Stimulated activated CD4-positive, alpha-beta T cell treated with anti-CD3 and anti-CD28 coated beads, Interleukin-12 subunit alpha, Interleukin-12 subunit beta, amount 100 ng/mL, for 4 hours (primary cell): ENCODE measurements at places on chromosomes 1 and 21.
A peak's percentile ranks its signal among the peaks of the same experiment; 100 is the strongest.

DNA sequence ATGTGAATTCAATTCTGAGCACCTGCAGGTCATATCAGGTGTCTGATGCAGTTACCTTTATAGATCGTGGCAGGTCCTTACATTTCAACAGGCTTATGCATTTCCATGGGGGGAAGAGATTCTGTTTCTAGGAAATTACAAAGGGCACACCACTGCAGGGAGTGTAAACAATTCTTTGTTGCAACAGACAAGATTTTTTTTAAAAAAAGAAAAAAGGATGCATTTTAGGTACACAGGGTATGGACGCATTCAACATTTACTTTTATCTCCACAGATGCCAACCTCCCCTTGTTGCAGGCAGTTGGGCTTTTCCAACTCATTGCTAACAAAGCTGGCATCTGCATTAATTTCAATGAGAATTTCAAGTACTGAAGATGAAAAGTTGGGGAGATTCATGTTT is 13.5 kb upstream of the TEKT2 start:
- no peak for DNase-seq

DNA sequence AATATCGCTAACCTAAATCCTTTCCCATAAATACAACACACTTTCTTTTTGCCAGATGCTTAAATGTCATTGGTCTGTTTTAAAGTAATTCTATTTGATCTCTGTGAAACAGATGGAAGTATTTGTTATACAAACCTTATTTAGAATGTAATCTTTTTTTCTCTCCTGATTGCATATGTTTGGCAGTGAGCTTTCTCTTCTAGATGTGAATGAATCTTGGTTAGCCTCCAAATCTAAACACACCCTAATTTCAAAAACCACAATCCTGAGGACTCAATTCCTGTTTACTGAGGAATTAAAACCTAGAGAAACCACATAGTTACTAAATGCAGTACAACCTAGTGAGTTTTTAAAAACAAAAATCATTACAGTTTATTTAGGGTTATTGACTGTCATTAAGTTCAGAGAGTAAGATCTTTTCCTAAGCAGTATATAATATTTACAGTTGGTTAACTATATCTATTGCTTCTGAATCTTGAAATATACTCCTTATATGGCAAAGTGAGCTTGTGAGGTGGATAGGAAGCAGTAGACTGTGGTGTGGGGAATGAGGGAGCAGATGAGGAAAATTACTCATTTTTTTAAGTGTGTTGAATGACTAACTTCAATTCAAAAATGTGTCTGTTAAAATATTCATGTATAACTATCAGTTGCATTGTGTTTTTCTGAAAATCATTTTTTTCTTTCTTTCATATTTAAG is 218.7 kb downstream of the FMN2 start:
- DNase-seq, result no peak

DNA sequence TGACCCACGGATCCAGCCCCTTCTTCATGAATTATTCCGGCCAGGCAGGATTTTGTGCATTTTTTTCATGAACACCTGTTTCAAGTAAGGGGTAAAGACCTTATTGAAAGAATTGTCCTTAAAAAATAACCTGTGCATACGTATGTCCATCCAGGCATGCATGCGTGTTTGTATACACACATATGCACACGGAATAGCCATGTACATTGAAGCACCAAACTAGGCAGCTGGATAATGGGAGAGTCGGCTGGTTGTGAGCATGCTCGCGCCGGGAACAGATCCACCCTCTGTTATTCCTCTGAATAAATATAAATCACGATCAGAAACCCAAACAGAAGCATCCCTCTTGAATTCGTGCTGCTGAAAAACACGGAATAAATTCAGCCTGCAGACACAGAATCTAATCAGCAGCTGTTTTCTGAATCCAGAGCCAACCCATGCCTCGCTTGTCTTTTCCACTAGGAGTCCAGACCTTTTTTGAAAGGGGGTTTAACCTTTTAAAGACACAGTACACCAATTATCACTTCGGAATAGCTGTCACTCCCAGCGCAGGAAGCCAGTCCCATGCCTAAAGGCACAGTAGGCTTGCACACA is at the start of gene HIVEP3:
Gene HIVEP3 (minus strand): TSS at position 473 of the 594 bp plus-strand sequence.
- no peak for DNase-seq

GRCh38 chr1:8435569-8436071 is 117.7 kb downstream of the SLC45A1 start:
- no peak for DNase-seq

- no peak for DNase-seq
Measured at GRCh38 chr1:23477359-23478144, 6.4 kb downstream of the ASAP3 start.

GRCh38 chr21:31974454-31974985 is 101.7 kb downstream of the HUNK start:
- no peak for DNase-seq

- no peak for DNase-seq
Measured at GRCh38 chr21:29499229-29499628, 200.5 kb downstream of the BACH1 start.

DNA sequence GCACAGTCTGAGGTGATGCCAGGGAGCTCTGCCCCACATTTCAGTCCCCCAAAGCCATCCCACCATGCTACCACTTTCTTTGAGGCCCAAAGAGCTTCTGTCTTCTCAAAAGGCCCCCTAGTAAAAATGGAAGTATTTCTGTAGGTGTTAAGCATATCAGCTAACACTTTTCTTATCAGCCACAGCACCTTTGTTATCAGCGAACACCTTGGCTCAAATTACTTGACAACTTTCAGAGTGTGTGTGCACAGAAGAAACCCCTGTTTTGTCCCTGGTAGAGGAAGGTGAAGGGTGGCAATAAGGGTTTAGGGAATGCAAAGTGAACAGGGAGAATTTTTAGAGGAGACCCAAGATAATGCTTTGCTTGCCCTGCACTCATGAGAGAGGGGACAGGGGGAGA is 54.8 kb upstream of the GJA8 start:
- no peak for DNase-seq

GRCh38 chr1:202540448-202540847 is 169.8 kb downstream of the SYT2 start:
- no peak for DNase-seq

GRCh38 chr1:29676496-29676895 is 440.2 kb downstream of the PTPRU start:
- DNase-seq, result no peak

DNA sequence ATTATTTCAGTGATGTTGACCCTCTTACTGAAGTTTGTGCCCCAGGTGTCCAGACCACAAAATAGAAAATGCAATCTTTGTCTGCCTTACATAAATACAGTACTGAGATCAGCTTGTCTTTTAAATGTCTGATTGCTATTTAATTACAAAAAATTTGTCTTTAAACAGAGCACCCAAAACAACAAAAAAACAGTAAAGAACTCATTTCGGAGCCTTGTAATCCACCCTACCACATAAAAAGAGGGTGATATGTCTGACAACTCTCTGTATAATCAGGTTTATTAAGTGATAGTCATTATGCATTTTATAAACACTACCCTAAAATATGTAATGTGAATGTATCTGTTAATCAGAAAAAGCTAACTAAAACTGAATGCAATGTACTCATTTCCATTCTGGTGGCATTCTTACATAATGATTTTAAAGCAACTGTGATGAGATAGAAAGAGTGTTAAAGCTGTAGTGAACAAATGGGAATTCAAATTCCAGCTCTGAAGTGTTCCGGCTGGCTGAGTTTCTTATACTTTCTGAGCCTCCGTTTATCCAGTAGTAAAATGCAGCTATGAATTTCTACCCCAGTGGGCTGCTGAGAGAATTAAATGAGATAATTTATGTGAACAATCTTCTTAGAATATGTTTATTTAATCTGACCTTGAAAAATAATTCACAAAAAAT is 486.6 kb downstream of the USP25 start:
- DNase-seq, result no peak

DNA sequence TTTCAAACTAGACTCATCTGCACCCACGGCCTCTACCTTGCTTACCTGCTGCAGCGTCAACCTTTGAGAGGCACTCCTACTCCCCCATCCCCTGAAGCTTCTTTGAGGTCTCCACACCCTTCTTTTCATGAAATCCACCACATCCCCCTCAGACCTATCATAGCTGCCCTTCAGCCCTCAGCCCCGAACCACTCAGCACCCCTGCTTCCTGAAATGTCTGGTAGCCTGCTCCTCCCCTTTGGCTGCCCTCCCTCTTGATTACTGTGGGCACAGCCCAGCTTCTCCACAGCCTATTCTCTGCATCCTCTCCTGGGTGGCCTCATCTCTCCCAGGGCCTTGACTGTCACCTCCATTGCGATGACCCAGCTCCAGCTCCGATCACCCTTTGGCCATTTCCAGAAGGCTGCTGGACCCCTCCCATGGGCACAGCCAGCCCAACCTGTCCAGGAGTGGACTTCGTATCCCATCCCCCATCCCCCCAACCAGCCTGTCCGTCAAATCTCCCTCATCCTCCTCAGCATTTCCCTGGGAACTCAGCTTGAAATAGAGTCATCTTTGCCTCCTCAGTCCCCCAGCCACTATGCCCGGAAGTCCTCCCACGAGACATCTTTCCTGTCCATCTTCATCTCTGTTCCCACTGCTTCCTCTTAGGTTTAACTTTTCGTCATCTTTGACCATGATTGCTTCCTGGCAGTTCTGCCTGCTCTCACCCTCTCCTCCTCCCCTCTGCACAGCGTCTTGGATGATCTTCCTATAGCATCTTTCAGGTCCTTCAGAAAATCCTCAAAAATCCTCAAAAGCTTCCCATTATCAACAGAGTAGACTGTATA is 6.1 kb upstream of the ADORA1 start:
- no peak for DNase-seq

DNA sequence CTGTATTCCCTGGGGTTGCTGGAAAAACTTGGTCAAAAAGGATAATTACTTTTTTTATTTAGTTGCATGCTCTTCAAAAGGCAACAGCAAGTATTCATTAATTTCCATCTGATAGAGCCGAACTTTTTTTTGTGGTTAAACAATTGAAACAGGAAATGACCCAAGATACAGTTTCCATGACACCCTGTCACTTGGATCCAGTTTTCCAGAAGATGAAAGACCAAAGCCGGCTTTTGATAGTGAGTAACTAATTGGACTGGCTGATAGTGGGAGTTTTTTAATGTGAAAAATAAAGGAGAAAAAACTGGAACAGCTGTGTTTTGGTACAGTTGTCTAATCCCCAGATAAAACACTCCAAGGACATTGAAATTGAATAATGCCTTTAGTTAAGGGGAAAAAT is 33.0 kb downstream of the CACHD1 start:
- DNase-seq, result no peak

GRCh38 chr21:29130270-29130969 is at the start of gene MAP3K7CL:
TSS of gene MAP3K7CL (plus strand) at chr21:29130644. CDS start at chr21:29133345, 2,701 bp downstream.
- no peak for DNase-seq

DNA sequence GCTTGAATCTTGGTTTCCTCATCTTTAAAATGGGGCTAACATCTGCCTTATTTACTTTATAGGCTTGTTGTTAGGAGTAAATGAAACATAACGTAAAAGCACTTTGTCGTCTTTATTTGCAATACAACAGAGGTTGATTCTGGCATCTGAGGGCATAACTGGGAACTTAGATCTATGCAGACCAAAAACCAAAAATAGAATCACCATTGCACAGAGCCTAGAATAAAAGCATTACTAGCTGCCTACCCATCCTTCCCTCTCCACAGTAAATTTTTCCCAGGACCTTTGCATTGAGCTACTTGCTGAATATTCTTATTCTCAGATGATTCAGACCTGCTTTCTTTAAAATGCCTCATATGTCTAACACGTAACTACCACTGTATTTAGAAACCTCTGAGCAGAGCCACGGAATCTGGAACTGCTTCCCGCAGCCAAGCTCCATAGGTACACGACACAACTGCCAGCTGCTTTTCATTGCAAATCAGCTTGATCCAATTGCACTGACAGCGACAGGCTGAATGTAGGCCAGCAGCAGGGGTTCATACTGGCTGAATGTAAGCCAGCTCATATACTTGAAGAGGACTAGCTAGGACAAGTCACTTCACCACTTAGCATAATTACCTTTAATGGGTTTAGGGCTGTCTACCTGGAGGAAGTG is 33.2 kb upstream of the SERBP1 start:
- DNase-seq, result no peak

GRCh38 chr1:177429234-177429633 is 258.5 kb downstream of the BRINP2 start:
- no peak for DNase-seq

DNA sequence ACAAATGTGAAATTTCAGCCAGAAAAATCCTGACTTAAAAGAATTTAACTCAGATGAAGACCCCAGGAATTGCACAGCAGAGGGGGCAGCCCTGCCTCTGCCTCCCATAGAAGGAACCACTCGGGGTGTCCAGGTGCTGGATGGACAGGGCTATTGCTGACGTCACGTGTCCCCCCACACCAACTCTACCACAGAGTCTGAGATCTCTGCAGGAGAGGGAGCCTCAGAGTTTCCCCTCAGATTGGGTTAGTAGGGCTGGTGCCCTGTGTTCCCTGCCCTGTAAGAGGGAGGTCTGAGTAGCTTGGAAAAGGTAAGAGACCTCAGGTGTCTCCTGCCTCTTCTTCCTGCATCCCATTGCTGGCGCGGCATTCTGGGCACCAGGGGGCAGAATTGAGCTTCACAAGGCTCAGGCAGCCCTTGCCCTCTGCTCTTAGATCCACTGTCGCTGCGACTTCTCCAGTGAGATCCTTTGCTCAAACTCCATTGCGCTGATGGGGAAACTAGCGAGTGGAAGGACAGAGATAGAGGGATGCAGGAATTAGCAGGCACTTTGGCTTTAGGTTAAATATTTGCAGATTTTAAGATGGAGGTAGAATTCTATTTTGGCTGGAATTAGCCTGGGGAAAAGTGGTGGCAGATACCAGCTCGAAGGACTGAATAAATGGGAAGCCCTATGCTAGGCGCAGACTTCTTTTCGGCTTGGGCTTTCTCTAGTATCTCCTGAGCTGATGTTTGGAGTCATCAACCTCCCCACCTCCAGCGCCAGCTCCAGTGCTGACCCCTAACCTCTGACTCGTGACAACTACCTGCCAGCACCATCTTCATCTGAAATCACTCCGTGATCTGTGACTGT is 42.8 kb upstream of the DMBX1 start:
- peak; percentile 80 for DNase-seq

- no peak for DNase-seq
Measured at GRCh38 chr1:237287876-237288521, 246.0 kb downstream of the RYR2 start.

DNA sequence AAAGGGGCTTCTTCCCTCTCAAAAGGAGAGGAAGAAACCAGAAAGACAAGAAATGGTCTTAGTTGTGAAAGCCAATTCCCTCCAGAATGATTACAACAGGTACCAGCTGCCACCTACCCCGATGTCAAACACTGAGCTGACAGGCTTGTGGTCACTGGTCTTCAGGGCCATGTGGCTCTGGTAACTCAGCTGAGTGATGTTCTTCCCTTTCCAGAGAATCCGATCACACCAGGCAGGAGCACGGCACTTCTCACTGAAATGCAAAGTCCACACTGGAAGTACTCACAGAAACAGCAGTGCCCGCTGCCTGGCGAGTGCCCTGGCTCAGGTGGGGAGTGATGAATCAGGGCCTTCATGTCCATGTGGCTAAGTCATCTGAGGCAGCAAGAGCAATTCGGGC is 18.7 kb upstream of the MTF1 start:
- DNase-seq, result no peak

DNA sequence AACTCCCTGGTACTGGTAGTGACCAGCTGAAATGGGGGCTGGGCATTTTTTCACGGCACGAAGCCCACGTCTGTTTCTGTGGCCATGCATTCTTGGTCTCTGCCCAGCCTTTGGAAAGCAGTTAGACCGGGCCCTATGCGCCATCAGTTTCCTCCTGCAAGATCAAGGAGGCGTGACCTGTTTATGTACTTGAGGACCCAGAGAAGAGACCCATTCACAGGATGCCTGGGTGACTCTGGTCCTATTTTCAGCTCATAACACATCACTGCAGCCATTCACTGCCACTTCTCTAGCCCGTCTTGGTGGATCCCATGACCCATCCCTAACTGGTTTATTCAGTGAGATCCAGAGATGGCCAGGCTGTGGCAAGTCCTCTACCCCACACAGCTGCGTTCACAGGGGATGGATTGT is 70.4 kb downstream of the SPSB1 start:
- DNase-seq, result no peak
